ENCODE measurements at places on chromosomes 11 and 22.

DNA sequence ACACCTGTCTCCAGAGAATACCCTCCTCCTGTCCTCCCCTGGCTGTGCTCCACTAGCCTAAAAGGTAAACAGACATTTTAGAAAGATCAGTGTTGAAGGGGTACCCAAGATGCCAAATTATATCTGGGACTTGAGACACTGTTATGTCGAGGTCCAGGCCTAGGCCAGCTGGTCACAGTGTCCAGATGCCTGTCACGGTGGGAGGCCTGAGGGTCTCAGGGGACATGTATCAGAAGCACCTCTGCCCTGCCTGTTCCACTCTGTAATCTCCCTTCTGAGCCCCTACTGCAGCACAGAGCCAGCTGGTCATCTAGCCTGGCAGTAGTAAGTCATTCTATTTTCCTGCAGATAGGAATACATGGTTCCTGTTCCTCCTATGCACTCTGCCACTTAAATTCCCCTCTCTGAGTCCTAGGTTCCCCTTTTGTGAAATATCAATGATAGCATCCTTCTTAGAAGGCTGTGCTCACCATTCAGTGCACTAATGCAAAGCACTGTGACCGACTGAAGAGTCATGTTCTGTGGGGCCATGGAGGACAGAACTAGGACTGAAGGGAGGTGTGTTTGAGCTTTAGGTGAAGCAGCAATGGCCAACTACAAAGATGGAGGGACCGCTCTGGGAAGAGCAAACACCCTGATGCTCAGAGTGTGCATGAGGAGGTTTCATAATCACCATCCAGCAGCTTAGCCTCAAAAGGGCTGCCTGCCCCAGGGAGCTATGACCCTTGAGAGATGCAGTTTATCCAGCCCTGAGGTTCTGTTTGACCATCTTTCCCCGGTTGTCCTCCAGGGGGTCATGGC, 44.8 kb upstream of the TUB start:
- no peak for DNase-seq

DNA sequence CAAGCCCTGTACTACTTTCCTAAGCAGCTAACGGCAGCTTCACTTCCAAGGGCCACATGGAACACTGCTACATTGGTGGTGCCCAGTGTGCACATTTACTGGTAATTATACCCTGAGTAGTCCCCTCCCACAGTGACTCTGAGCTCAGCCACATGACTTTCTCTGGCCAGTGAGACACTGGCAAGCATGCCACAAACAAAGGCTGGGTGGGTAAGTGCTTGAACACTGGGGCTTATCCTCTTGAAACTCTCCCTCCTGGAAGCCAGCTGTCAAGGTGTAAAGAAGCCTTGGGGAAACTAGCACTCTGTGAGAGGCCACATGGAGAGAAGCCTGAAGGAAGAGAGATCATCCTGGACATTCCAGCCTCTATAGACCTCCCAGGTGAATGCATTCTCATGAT, 54.4 kb upstream of the DRD2 start:
- DNase-seq, result no peak

DNA sequence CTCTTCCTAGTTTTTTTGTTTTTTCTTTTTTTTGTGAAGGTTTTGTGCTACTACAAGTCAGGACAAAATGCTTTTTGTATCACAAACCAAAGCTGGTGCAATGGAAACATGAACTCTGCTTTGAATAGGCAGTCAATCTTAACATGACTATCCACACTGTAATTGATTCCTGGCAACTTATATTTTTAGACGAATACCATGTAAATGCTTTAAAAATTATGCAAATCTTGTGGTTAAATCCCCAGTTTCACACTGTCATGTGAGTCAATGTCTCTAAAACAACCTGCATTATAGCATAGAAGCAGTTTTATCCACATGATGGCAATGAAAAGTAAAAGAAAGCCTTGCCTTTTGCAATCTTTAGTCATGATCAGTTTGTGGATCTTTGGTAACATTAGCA, 8.9 kb downstream of the TRPC6 start:
- DNase-seq, result no peak

- DNase-seq, result no peak
Observed at GRCh38 chr11:14927146-14927545, 35.1 kb upstream of the CYP2R1 start.

Data from 8988T (cell line).